CD4-positive, alpha-beta T cell treated with Interleukin-6 at 100 ng/mL for 8 hours (primary cell): ENCODE measurements at places on chromosomes 6 and 20.
A peak's percentile ranks its signal among the peaks of the same experiment; 100 is the strongest.

DNA sequence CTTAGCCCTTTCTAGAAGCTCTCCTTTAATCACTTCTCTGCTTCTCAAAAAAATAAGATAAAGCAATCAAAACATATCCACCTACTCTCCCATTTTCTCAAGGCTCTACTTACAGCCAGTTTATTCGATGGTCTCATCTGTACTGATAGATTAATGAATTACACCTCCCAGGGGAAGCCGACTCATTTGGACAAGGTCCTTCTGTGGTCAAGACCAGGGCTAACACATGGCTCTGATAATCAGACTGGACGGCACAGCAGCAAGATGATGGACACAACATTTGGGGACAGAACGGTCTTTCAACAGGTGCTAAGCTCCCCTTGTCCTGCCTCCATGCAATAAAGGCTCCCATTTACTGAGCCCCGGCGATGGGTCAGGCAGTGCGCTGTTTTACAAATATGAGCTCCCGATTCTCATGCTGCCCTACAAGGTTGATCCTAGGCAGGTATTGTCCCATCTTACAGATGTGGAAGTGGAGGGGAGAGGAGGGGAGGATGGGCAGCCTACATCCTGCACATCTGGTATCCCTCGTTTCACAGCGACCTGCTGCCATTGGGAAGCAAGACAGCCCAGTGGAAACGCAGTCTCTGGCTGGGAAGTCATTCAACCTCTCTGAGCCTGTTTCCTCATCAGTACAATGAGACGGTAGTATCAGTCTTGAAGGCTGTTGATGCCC is 15.7 kb downstream of the CPNE5 start:
- no peak for DNase-seq

DNA sequence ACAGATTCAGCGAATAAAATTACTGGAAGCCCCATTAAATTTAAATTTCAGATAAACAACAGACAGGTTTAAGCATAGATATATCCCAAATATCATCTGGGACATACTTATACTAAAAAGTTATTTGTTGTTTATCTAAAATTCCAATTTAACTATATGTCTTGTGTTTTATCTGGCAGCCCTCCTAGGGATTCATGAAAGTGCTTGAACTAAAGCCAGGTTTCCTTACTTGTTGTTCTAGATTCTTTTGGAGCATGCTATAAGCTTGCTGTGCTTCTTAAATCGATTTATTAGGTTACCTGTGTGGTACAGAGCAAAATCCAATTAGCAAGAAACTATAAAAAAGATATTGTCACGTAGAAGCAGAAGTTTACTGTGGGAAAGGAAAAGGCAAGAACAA is 202.5 kb upstream of the GMDS start:
- DNase-seq, result no peak

DNA sequence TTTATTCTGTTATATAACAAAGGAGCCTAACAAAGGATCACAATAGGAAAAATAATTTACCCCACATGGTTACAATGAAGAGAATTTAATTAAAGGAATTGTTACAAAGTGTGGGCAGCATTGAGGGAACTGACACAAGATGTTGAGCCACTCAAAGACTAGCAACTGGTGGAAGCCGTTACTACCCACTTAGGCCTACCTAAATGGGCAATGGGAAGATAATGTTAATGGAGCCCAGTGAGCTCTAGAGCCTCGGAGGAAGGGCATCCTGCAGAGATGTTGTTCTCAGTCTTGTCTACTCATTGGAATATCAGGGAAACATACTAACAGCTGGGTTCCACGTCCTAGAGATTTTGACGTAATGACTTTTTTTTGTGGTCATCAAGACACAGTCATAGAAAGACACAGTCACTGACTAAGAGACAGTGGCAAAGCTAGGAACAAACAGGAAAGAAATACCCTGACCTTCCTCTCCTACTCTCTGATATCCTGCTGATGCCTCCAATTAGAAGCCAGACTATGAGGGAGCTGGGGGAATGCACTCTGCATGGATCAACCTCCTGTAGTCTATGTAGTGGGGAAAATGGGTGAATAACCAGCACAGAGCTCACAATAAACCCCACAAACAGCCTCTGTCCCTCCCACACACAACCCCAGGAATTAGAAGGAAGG is 523.8 kb upstream of the FLRT3 start:
- no peak for DNase-seq

DNA sequence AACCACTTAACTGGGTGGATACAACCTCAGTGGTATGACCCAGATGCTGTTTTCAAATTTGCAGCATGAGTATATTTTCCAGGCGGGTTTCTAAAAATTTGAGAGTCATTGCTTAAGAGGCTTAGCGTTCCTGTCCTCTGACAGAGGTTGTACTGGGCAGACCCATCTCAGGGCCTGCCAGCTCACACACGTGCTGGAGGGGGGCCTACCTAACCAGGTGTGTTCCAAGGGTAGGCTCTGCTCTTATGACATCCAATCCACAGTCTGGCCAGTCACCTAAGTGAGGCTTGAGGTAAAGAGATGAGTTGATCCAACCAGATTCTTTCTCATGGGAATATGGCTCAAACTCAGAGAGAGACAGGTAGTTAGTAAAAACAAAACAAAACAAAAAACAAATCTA is 1.3 kb downstream of the LYRM4 start:
- no peak for DNase-seq

GRCh38 chr6:39230654-39231035 is 1.4 kb upstream of the KCNK5 start:
- no peak for DNase-seq

DNA sequence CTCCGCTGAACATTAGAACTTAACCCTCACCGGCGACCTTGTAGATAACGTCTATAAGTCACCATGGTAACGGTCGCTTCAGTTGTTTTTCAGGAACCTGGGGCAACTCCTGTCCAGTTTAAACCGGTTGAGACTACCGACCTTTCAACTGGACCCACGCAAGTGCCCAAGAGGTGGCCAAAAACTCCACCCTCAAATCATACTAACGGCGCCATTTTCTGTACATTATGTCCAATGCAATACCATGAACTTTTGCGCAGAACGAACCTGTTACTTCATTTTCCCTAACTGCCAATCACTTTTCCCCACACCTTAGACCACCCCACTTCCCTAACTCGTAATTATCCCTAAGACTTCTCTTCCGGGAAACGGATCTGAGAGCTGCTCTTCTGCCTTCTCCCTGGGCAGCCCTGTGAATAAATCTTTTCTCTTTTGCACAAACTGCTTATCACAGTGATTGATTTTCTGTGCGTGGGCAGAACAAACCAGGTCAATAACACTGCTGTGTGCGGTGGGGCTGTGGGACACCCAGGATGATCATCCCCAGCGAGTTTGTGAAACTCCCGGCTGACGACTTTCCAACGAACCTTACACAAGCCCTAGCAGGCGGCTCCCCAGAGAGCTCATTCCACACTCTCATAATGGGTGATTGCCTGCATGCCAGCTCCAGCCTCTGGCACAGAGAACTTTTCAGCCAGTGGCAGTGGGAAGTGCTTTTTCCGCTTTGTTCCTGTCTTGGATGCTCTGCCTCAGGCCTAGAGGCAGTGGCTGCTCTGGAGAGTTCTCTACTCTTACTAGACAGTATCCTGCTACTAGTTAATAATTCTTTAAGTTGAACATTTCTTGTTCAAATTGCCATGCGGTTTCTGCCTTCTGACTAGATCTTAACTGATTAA is 28.6 kb downstream of the GPX5 start:
- no peak for DNase-seq

DNA sequence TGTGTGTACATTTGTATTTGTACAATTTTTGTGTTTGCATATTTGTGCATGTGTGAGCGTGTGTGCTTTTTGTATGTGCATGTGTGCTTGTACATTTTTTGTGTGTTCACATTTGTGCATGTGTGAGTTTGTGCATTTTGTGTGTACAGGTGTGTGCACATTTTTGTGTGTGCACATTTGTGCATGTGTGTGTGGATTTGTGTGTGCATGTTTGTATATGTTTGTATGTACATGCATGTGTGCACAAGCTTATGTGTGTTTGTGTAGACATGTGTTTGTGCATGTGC is 28.9 kb downstream of the PRR18 start:
- no peak for DNase-seq

DNA sequence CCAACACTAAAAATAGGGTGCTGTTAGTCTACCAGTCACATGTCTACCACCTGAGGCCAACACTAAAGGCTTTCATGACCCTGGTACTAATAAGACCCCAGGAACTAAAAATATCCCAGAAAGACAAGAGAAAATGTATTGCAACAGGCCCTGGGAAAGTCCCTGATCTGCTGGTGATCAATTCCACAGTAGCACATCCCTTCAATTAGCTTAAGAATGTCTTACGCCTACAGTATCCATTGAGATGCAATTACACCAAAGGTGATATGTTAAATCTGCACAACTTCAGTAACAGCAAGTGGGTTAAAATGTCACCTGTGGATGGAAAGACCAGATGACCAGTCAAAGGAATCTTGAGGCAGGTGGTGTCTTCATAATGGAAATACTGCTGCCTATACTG is 3.1 kb downstream of the SEMG1 start:
- no peak for DNase-seq

DNA sequence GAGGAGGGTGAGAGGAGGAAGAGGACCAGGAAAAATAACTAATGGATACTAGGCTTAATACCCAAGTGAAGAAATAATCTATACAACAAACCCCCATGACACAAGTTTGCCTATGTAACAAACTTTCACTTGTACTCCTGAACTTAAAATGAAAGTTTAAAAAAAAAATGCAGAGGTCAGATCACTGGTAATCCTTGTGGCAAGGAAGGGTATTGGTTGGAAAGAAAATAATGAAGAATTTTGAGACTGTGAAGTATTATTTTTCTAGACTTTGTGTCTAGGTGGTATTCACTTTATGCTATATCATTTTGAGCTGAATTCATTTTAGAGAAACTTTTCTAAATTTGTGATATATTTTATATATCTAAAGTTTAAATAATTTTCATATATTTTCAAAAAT is 547.5 kb downstream of the MMUT start:
- DNase-seq, result no peak

DNA sequence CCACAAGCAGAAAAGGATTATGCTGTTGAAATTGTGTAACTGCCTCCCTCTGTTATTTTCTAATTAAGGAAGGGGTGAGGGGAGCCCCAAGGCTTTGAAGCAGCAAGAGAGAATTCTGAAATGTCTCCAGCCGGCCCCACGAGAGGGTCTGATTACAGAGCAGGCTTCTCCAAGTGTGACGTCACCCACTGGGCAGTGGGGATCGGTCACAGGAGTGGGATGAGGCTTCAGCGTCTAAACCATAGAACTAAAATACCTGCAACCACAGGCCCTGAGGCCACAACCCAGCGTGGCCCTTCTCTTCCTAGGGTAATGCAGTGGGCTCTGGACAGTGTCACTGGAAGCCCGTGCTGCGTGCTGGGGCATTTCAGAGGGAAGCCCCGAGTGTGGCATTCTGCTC is 38.6 kb upstream of the APCDD1L start:
- no peak for DNase-seq

DNA sequence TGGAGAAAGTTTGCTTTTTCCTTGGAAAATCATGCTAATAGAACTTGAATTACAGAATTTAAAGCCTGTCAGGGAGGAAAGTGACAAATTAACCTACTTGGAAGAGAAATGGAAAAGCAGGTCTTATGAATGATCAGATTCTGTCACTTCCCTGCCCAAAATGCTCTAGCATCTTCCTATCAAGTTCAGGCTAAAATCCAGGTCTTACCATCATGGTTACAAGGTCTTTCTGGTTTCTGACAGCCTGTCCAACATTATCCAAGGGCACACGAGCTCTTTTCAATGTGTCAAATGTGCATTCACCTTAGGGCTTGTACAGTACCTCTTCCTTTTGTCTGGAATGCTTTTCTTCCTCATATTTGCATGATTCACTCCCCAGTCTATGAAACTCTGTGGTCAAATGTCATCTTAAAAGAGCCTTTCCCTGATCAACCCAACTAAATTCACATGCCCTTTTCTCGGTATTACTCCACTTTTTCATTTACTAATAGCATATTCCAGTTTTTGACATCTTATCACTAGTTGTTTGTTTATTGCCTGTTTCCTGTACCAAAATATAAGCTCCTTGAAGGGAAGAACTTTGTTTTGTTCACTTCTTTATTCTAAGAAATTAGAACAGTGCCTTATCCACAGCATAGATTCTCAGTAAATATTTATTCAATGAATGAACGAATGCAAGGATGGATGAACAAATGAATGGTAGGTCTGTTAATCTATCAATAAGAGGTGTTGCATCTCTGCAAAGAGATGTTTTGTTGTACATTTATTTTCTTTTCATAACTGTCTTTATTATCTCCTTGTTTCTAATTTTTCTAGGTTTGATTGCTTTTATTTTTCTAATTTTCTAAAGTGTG is 139.5 kb downstream of the BCAS1 start:
- no peak for DNase-seq

- no peak for DNase-seq
Measured at GRCh38 chr6:157879034-157879872, 56.2 kb downstream of the SNX9 start.

DNA sequence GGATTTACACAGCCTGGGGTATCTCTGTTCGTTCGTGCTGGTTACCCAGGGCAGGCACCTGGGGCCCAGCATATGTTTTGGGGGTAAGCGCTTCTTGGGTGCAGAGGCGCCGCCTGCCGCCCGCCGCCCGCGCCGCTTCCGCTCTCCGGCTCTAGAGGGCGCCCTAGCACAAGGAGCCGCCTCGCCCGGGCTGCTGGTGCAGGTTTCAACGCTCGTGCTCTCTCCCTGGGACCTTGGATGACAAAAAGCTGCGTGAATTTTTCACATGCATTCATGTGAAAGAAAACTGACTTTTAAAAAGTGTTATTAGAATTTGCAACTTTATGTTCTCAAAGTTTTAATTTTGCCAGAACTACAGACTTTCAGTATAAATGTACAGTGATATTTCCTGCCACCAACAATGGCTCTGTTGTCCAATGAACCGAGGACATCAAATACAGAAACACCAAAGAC is 32.5 kb downstream of the PRR18 start:
- peak; percentile 75 for DNase-seq

GRCh38 chr6:84332139-84333034 is 104.9 kb upstream of the CEP162 start:
- no peak for DNase-seq

DNA sequence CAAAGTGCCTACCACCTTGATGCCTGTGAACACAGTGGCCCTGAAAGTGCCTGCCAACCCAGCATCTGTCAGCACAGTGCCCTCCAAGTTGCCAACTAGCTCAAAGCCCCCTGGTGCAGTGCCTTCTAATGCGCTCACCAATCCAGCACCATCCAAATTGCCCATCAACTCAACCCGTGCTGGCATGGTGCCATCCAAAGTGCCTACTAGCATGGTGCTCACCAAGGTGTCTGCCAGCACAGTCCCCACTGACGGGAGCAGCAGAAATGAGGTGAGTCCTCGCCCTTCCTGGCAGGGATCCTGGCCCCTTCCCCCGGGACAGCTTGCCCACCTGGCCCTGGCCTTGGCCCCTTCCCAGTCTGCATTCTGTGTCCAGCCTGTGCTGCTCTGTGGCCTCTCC is 17.9 kb downstream of the MAVS start:
- DNase-seq, result no peak

DNA sequence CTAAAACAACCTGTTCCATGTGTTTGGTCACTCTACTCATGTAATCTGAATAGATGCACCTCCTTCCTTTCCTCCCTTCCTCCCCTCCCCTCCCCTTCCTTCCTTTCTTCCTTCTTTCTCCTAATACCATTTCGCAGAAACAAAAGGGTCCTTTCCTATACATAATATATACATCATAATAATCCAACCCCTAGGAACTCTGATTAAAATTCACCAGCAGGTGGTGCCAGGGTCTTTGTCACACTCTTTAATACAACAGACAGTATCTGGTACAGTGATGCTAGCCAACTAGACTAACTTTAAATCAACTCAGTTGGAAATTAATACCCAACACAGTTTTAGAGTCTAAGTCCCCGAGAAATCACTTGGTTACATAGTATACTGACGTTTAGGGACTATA is 181.2 kb upstream of the SHLD1 start:
- peak; percentile 57 for DNase-seq
